HFF-Myc (cell line): ENCODE measurements at places on chromosomes 2 and 18.

- no peak for DNase-seq
Measured at GRCh38 chr2:200702646-200703118, 109.0 kb upstream of the BZW1 start.

- DNase-seq: no peak
Measured at GRCh38 chr2:120885749-120886148, 150.1 kb downstream of the GLI2 start.

DNA sequence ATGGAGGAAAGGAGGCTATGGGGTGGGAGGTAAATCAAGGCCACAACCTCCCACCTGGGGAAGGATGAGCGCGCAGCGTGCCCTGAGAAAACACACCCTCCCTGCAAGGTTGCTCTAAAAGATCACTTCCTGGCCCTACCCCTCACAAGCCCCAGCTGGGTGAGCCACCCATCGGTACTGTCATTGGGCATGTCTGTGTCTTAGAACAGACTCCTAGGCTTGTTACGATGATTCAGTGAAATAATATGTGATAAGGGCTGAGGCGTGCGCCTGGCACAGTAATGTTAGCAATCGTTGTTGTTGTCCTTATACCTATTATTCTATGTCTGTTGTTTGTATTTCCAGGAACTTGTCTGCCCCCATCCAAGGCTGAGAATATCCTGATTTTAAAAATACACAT is 175.1 kb downstream of the ZFP36L2 start:
- DNase-seq: no peak

- DNase-seq: no peak
Measured at GRCh38 chr18:4986066-4986465, 211.0 kb downstream of the AKAIN1 start.

GRCh38 chr18:7677424-7677823 is 110.3 kb downstream of the PTPRM start:
- no peak for DNase-seq

- no peak for DNase-seq
Measured at GRCh38 chr2:86201671-86202335, 2.5 kb downstream of the MRPL35 start.

DNA sequence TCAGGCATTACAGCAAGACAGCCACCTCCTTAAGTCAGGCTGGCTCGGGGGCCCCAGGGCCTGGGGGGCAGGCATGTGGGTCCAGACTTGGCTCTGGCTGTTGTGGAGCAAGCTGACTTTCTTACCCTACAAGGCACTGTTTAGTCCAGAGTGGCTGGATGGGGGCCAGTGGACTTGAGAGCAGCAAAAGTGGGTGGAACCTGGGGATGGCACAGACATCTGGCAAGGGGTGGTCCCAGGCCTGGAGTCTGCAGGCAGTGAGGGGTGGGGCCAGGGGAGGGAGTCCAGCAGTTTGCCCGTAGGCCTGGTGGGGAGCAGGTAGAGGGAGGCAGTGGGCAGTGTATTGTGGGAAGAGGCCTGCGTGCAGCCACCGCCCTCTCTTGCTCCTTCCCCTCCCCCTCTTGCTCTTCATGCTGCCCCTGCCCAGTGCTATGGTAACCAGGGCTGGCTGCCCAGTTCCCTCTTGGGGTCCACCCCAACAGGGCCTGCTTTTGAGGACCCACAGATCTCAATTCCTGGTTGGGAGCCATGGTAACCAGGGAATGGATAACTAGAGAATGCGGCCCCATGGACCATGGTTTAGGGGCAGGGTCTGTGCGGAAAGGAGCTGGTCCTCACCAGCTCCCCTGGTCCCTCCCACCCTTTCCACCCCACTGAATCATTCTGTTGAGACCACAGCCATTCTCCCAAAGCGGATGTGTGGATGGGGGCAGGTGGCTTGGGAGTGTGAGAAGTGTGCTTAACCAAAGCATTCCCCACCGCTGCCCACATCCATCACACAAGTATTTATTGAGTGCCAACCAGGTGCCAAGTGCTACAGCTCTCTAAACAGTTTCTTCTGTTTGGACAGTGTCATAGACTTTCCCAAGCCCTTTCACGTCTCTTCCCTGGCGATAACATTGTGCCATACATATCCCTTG is 19.3 kb downstream of the SPEG start:
- peak; percentile 86 for DNase-seq

- DNase-seq: no peak
Measured at GRCh38 chr2:196723571-196723970, 75.9 kb downstream of the GTF3C3 start.

GRCh38 chr2:55097461-55098410 is 47.5 kb upstream of the RTN4 start:
- no peak for DNase-seq

- DNase-seq: no peak
Measured at GRCh38 chr2:99988599-99988998, 153.8 kb downstream of the AFF3 start.
